Cortex of kidney (tissue), 1 donor: ENCODE measurements at places on chromosomes 4 and X.

GRCh38 chrX:135382260-135382659 lies 39.5 kb upstream of the SMIM10L2A start:
- DNase-seq: no peak

GRCh38 chr4:60313611-60314178 lies 886.4 kb upstream of the ADGRL3 start:
- no peak for DNase-seq

DNA sequence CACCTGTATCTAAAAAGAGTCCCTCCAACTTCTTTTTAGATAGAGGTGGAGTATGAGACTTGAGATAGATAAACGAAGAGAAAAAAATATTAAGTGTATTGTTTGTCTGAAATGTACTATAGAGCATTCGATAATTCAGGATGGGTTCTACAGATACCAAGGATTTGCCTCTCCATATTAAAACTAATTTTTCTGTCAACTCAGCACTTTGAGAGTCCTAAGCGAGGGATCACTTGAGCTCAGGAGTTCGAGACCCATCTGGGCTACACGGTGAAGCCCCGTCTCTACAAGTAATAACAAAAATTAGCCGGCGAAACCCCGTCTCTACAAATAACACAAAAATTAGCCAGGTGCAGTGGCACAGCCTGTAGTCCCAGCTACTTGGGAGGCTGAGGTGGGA lies 1.5 kb downstream of the DNAAF6 start:
- DNase-seq: no peak

- no peak for DNase-seq
These were observed 444.7 kb upstream of the TENM3 start for GRCh38 chr4:181798536-181798935.

- no peak for DNase-seq
These were observed 43.3 kb upstream of the CTAG2 start for GRCh38 chrX:154696676-154697045.

GRCh38 chr4:109172301-109172700 lies 130.2 kb downstream of the COL25A1 start:
- no peak for DNase-seq

DNA sequence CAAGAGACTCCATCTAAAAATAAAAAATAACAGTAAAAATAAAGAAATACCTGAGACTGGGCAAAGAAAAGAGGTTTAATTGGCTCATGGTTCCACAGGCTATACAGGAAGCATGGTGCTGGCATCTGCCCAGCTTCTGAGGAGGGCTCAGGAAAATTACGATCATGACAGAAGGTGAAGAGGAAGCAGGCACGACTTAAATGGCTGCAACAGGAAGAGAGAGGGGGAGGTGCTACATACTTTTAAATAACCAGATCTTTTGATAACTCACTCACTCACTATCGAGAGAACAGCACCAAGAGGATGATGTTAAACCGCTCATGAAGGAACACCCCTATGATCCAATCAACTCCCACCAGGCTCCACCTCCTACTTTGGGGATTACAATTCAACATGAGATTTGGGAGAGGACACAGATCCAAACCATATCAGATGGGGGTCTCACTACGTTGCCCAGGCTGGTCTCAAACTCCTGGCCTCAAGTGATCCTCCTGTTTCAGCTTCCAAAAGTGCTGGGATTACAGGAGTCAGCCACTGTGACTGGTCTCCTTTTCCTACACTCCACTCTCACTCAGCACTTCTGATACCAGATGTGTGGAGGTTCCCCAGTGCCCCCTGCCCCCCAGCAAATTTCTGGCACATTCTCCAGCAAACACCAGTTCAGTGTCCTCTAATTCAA lies 11.9 kb upstream of the ZNF157 start:
- DNase-seq: no peak

- DNase-seq: no peak
These were observed 159.1 kb upstream of the LEF1 start for GRCh38 chr4:108327642-108328382.
